ENCODE measurements at places on chromosomes 13 and 19.

GRCh38 chr13:50225193-50226155, 210.2 kb downstream of the KCNRG start:
- DNase-seq = no peak

DNA sequence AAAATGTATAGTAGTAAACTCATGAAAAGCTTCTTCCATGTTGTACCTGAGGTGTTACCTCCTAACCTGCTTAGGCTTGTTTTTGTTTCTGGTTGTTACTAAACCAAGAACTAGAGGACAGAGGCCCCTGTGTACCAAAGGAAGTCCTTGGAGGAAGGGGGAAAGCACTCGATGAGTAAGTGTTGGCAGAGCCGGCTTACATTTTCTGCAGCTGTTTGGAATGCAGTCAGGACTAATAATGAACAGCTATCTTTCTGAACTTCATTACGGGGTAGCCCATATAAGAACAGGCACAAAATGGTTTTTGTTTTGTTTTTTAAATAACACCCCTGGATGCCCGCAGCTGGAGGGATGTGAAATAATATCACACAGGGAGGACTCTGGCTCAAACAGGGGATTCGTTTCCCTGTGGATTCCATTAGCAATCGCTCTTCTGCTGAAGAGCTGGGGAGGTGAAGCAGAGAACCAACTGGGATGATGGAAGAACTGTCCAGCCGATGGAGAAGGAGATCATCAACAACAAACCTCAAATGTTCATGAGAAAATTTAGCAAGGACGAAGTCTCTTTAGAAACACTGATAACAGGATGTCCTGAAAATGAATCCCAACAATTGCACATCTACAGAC, 214.2 kb upstream of the MAB21L1 start:
- DNase-seq = no peak

- DNase-seq = no peak
Observed at GRCh38 chr13:45849408-45849807, 2.1 kb downstream of the SIAH3 start.

DNA sequence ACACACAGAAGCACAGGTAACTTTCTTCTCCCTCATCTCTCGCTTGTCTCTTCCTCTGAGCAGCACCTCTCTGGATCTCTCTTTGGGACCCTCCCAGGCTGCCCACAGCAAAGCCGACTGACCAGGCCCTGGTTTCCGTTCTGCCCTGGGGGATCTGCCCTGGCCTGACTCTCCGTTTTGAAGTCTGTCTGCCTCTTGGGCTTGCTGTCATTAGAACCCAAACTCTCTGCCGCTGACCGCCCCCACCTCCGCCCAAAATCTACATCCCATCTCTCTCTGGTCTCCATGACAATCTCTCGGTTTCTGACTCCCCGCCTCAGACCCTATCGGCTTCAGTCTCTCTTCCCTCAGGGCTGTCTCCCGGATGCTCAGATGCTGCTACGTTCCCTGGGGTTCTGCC, 6.9 kb downstream of the KCNC3 start:
- DNase-seq = no peak

Measured in nucleus accumbens (tissue), 56 donors.